ENCODE measurements at places on chromosomes 1 and 21.

DNA sequence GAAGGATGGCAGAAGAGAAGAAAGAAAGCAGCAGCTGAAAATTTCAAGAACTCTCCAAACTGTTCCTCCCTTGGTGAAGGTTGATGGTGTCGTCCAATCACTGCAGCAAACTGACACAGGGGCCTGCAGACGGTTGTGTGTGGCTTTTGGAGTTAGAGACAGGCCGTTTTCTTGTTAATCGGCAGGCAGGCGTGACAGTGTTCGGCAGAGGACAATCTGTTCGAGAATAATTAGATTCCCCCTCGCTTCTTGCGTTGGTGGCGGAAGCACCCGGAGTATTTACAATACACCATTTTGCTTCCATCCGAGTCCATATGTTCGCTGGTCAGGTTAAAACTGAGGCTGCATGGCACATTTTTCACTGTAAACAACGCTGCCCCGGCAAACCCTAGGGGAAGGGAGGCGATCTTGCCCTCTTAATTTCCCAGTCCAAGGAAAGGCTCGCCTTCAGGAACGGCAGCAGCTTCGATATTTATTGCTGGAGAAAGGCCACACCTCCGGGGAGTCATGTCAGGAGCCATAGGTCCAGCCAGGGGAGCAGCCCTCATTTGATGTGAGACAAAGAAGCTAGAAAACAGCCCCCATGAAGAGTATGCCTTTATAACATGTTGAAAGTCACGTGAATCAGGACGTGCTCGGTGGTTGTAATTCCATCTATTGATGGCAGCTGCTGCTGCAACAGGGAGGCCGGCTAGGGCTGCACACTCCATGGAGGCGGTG is 360.1 kb downstream of the SMYD3 start:
- no peak for DNase-seq

- DNase-seq: no peak
These were observed 63.1 kb downstream of the ELK4 start for GRCh38 chr1:205568469-205569361.

DNA sequence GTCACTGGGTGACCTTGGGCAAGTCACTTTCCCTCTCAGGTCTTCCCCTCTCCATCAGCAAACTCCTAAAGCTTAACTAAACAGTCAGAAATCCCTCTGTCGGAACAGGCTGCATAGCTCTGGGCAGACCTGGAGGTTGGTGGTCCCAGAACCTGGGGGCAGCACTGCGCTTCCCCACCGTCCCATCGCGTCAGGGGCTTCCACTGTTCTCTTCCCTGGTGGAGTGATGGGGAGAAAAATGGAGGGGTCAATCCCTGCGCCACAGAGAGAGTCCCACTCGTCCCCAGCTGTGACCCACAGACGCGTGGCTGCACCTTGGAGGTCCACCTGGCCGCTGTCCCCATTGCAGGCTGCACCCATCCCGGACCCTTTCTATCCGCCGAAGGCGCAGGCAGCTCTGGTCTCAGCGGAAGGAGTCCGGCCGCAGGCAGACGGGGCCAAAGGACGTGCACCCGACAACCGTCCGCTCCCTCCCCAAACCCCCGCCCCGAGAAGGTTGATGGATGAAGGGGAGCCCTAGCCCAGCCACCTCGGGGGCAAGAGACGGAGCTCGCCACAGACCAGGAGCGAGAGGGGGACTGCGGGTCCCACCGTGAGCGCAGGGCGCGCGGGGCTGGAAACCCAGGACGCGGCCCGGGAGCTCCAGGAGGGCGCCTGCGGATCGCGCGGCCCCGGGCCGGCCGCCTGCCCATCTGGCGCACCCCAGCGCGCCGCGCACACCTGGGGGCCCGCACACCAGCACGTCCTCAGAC is 588 bp upstream of the WNT3A start:
- DNase-seq: no peak

DNA sequence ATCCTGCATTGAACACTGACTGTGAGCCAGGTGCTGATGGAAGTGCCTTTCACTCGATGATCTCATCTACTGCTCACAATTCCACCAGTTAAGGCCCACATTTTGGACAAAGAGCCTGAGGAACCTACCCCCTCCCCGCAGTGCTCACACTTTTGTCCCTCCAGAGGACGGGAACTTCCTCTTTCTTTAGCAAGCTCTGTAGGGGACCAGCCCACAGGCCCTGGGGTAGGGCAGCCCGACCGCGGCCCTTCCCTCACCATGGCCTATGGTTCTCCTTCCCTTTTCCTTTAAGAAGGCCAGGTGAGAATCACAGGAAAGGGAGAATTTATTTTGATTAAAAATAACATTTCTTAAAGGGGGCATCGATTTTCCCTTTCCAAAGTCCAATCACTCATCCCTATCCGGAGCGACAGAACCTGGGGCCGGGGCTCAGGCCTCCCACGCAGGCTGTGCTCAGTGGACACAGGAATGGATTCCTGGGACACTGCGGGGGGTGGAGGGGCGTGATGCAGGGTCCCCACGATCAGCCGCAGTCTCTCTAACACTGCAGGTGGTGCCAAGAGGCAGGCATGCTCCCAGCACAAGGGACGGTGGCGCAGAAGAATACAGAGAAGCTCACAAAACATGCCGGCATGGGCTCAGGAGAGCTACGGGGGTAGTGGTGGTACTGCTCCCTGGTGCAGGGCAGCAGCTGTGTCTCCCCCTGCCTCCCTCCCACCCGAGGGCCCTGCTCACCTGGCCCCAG is 8.9 kb upstream of the KCNE1 start:
- no peak for DNase-seq

DNA sequence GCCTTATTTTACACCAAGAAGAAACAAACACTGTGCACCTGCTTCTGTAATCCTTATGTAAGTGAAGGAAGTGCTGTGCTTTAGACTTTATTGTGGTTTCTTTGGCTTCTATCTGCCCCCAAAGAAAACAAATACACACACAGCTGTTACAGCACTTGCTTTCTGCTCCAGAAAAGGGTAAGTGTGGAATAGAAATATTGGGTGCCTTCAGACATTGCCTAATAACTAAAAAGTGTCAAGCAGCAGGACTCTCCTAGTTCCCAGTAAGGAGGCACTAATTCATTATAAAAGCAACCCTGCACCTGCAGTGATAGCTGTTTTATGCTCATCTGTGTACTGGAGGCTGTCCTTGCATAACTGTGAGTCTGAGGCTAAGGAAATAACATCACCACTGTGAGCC is 23.4 kb upstream of the PRRX1 start:
- no peak for DNase-seq

- no peak for DNase-seq
These were observed 138.5 kb downstream of the HS2ST1 start for GRCh38 chr1:87052961-87053360.

DNA sequence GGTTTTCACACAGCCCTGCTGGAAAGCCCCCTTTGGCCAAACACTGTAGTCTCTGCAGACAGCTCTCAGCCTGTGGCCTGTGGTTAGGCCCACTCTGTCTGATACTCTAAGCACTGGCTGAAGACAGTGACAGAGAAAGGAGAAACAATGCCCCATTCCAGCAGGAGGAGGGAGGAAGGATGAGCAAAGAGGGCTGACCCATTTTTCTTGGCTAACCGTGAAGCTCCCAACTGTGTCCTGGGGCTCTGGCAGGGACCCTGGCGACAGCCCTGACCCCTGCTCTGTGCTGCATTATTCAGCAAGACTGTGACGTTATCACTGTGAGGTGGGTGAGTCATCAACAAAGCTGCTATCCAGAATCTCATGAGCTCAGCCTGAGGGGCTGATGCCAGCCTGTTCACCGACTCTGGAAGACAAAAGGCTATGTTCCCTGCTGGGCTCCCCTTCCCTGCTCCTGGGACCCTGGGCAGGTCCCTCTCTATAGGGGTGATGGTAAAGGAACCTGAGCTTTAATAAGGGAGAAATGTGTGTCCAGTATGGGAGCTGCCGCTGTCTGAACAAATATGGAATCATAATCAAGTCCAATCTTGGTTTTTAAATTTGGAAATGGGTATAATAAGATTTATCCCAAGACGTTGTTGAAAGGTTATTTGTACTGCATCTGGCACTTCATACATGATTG is 107.0 kb downstream of the RHOU start:
- no peak for DNase-seq

DNA sequence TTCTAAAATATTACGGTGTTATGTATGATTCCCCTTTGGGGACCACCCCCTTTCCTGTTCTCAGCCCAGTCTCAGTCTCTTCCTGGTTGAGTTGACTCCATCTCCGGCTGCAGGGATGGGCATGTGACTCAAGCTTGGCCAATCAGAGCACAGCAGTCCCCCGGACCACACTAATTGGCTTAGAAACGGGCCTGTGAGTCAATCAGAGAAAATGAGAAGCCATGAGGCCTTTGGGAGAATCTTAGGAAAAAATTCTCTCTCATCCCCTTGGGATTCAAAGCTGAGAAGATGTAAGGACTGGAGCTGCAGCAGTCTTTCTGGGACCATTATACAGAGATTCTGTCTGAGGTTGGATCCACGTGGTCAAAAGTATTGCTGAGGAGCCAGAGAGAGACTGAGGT is 10.7 kb upstream of the FHAD1 start:
- DNase-seq: no peak

DNA sequence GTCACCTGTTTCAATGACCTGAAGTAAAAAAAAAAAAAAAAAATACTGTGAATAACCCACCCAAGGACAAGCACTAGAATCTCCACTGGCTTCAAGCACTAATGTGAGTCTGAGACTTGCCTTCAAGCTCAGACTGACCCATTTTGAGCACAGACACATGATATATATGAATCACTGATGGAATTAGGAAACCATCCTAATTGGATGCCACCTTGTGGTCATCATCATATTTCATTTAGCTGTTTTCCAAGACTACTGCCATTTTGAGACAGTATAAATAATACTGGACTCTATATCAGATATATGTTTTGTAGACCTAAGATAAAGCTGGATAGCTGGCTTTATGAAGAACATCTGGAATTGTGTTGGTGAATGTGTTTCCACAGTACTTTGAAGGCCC is 1232.0 kb downstream of the KCNT2 start:
- DNase-seq: no peak

- DNase-seq: no peak
These were observed at the start of gene ANGPTL3 for GRCh38 chr1:62597281-62597680. ANGPTL3 (plus strand) TSS chr1:62597520; CDS start chr1:62597567, 47 bp downstream.

GRCh38 chr21:38377165-38378088 is 120.6 kb downstream of the KCNJ15 start:
- no peak for DNase-seq

- no peak for DNase-seq
These were observed 51.7 kb downstream of the BACE2 start for GRCh38 chr21:41219498-41220207.

DNA sequence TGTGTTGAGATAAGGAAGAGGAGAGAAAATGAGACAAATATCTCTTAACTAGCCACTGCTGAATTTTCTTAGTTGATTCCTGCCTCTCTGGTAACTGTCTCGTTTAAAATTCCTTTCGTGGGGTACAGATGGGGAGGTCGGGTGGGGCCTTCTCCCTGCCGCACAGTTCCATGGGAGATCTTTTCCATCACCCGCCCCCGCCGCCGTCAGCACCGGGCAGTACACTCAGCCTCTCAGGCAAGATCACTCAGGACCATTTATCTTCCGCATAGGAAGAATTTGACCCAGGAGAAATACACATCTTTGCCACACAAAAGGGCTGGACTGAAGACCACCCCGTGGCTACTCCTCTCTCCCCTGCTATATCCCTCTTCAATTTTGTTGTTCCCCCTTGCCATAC is 2.3 kb upstream of the VPS26C start:
- DNase-seq: no peak

GRCh38 chr1:172599912-172600311 is 59.0 kb upstream of the FASLG start:
- no peak for DNase-seq

DNA sequence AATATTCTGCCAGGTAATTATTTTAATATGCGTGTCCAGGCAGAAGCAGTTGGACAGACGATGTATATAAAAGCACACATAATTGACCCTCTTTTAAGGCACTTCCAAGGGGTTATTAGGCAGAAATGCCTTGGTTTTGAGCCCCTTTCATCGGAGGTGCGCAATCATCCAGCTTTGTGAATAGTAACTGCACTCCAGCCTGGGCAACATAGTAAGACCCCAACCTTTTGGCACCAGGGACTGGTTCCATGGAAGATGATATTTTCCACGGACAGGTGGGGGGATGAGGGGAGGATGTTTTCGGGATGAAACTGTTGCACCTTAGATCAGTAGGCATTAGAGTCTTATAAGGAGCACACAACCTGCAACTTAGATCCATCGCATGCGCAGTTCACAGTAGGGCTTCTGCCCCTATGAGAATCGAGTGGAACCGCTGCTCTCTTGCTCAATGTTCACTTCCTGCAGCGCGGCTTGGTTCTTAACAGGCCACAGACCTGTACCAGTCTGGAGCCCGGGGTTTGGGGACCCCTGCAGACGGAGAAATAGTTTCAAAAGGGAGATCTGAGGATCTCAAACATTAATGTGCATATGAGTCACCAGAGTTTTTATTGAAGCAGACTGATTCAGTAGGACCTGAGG is 1.8 kb upstream of the MCOLN2 start:
- DNase-seq: peak; percentile 52

DNA sequence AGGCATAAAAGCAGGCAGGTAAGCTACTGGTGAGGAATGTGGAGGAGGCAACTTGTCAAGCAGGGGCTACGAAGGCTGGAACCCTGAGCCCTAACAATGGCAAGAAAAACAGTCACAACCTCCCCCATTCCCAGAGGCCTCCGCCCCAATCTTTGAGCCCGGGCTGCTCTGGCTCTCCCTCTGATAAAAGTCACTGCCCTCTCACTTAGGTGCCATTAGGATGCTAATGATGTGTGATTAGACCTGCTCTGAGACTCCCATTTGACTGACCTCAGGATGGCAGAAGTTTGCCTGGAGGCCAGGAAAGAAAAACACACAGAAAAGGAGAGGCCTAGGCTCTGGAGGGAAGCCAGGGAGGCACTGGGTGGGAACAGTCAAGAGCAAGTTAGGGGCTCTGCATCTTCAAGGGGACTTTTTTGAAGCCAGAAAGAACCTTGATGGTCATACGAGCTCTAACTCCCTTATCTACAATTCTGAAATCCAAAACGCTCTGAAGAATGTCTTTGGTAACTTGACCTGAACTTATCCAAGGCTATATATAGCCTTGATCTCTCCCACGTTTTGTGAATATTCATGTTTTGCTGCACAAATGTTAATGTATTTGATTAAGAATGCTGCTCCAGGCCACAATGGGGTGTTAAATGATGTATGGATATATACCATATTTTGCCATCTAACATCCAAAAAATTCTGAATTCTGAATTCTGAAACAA is 98.9 kb downstream of the TRABD2B start:
- no peak for DNase-seq

- DNase-seq: no peak
These were observed 6.3 kb downstream of the CLDN8 start for GRCh38 chr21:30209601-30210000.

Measured in stimulated activated CD8-positive, alpha-beta memory T cell treated with anti-CD3 and anti-CD28 coated beads, Interleukin-4, amount 100 ng/mL, for 1 hour (primary cell).